Stimulated activated CD8-positive, alpha-beta memory T cell treated with anti-CD3 and anti-CD28 coated beads, Interleukin-2, amount 100 ng/mL, for 1 hour (primary cell): ENCODE measurements at places on chromosomes 3 and 15.

GRCh38 chr3:19748782-19749447, 185.1 kb downstream of the EFHB start:
- no peak for DNase-seq

DNA sequence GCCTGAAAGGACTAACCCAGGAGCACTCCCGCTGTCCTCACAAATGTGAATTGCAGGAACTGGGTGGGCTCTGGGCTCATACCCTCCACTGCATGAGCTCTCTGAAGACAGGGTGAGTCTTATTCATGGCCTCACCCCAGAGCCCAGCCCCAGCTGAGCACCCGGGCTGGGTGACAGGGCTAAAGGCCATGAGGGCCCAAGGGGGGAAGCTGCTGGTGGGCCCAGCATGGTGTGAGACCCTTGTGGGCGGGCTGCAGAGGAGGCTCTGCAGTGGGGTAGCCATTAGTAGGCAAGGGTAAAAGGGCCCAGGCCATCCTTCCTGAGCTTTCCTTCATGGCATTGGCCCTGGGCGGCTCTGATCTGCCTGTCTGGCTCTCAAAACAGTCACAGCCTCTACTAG, 30.3 kb downstream of the SRPRB start:
- DNase-seq: no peak

- no peak for DNase-seq
These were observed 21.4 kb upstream of the NR2C2 start for GRCh38 chr3:14925729-14926591.

GRCh38 chr3:104578558-104578957, 788.2 kb upstream of the ALCAM start:
- DNase-seq: no peak

DNA sequence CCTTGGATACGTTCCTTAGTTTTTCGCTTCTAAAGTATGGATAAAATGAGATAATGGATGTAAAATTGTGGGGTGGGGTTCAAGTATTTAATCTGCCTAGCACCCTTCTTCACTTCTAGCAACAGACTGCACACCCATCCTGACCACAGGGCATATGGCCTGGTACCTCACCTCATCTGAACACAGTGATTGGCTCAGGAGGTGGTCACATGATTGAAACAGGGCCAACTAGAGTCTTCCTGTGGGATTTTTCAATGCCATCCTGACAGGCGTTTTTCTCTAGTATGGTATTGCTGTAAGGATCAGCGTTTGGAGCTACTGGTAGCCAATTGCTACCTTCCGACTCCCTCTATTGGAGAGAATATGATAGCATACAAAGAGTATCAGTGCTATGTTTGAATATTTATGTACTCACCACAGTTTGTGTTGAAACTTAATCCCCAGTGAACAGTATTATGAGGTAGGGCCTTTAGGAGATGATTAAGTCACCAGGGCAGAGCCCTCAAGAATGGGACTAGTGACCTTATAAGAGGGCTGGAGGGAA, 172.2 kb downstream of the PPM1L start:
- no peak for DNase-seq

DNA sequence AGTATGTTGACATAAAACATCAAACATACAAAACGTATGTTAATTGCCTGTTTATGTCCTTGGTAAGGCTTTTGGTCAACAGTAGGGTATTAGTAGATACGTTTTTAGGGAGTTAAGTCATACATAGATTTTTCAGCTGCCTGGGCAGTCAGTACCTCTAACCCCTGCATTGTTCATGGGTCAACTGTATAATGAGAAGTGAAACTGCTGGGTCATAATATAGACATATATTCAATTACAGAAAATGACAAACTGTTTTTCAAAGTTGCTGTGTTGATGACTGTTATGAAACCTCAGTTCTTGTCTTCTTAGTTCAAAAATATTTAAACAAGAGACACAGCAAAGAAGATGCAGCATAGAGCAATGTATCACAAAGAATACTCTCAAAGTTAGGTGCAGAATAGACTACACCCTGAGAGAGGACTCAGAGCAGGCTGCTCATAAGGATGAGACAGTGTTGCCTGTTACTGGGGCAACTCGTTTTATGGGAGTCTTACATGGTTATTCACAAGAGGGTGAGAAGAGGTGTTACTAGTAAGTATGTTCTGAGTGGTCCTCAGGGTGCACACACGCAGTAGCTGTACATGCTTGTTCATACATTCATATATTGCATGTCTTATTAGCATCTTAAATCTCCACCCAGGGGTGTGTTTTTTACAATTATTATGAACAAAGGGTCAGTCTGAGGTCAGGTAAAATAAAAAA, 53.1 kb upstream of the ADAMTS17 start:
- no peak for DNase-seq

DNA sequence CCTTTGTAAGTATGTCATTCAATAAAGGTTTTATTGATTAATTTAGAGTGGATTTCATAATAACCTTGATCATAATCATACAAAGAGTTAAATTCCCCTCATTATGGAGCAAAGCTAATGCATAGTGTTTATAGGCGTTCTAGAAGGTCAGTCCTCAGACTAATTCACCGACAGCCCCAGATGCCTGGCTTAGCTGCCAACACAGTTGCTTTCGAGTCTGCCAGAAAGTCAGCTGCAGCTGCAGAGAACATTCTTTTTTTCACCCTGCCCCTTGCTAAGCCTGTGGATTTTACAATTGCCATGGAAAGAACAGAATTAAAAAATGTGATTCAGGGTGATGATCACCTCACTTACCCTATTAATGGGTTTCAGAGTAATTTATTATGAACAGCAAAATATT, 21.2 kb downstream of the CADM2 start:
- DNase-seq: no peak
